ENCODE measurements at places on chromosomes 12 and 14.

DNA sequence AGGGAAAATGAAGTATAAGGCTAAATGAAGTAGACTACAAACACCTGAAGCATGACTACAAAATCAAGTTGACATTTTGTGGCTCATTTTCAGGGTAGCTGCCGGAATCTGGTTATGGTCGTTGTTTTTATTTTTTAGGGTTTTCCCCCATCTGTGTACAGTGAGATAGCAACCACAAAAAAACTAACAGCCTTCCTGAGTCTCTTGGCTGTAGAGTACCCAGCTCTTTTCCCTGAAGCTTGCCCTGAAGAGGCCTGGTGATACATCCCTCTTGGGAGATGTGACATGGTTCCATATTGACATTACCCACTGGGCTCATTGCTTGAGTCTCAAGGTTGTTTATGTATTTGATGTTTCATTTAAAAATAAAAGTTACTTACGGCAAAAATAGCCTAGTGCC lies 424.0 kb downstream of the ZFP36L1 start:
- DNase-seq: no peak

DNA sequence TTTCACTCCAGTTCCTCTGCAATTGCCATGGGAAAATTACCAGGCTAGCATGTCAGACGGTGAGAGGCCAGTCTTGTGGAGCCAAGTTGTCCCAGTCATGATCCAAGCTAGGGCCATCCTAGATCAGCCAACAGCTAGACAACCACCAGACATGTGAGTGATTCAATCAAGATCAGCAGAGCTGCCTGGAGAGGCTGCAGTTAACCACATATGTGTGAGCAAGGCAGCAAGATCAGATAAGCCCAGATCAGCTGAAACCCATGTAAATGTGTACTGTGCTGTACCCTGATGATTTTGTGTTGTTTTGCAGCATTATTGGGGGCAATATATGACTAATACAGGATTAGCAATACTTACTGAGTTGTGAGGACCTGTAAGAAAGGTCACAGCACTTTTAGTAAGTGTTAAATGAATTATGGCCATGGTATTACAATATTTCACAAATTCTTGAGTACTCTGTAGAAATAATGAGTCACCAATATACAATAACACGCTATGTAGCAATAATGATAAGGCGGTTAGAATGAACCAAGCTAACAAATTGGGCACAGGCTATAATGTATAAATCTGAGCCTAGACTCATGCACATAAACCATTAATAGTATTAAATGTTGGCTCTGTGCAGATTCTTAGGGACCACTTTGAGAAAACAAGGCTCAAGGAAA lies 91.4 kb downstream of the SUDS3 start:
- no peak for DNase-seq

DNA sequence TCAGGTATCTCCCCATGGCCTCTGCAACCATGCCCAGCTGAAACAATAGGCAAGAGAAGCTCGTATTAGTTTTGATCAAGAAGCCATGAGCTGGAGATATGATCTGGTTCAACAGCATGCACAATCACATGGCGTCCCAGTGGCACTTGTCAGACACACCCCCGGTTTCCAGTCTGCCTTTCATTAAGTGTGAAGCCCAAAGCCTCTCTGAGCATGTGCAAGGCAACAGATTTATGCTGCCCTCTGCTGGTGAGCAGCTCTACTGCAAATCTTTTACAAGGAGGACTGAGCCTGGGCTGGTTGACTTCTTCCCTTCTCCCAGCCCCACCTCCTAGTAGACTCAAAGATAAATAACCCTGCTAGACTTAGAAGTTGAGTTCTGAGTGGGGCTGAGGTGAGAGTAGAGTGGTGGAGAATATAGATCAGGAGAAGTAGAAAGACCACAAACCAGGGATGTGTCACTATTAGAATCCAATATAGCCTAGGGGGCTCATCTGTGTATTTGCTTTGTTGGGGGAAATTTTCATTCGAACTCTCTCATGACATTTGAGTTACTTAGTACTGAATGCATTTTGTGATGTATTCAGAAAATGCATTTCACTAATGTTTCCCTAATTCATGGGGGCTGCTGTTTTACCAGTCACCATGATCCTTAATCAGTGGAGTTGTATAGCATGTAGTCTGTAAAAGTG lies 53.7 kb upstream of the MBIP start:
- peak; percentile 76 for DNase-seq

GRCh38 chr12:119207063-119207560 lies 28.4 kb downstream of the HSPB8 start:
- DNase-seq: no peak

DNA sequence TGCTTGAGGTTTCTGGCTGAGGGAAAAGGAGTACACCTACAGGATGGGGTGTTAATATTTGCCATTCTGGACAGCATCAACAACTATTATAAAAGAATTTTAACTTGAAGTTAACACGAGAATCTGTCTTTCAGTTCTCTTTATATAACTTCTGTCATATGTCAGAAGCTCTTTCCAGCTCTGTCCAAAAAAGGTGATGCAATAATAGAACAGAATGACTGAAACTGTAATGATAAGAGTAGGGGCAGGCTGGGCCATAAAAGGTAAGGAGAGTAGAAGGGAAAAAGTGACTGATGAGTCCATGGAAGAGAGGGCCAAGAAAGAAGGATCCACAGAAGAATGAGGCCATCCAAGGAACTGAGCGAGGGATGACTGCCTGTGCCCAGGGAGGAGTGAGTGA lies 966.7 kb upstream of the FBXO33 start:
- no peak for DNase-seq

- DNase-seq: no peak
These were observed 249.8 kb upstream of the SFSWAP start for GRCh38 chr12:131461096-131461495.

DNA sequence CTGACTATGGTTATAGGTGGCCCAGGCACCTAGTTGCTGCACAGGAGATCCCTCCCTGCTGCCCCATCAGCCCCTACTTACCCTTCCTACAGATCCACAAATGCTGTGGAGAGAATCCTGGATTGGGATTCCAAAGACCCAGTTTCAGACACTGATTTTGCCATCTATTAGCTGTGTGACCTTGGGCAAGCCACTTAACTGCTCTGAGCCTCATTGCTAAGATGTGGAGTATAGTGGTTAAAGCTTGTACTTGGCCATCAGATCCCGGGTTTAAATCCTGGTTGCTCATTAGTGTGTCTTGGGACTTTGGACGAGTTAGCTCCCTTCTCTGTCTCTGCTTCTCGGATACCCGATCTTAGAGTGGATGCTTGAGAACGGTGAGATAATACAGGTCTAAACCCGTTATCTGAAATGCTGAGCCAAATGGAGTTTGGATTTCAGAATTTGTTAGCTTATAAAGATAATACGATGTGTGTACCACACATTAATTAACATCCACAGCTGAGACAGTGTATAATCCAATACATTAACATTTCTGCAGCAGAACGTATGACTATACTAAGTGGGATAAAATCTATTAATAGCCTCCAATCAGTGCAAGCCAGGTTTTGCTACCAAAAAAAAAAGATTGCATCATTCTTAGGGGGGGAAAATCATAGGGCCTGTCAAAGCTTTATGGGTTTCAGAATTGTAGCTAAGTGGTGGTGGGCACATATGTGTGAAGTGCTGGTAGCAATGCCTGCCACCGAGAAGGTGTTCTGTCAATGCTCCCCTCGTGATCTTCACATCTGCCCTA lies 16.0 kb downstream of the PROX2 start:
- no peak for DNase-seq
